Activated effector memory CD4-positive, alpha-beta T cell treated with Interleukin-2 at 50 U/mL for 16 hours (primary cell): ENCODE measurements at places on chromosomes 6 and 20.

DNA sequence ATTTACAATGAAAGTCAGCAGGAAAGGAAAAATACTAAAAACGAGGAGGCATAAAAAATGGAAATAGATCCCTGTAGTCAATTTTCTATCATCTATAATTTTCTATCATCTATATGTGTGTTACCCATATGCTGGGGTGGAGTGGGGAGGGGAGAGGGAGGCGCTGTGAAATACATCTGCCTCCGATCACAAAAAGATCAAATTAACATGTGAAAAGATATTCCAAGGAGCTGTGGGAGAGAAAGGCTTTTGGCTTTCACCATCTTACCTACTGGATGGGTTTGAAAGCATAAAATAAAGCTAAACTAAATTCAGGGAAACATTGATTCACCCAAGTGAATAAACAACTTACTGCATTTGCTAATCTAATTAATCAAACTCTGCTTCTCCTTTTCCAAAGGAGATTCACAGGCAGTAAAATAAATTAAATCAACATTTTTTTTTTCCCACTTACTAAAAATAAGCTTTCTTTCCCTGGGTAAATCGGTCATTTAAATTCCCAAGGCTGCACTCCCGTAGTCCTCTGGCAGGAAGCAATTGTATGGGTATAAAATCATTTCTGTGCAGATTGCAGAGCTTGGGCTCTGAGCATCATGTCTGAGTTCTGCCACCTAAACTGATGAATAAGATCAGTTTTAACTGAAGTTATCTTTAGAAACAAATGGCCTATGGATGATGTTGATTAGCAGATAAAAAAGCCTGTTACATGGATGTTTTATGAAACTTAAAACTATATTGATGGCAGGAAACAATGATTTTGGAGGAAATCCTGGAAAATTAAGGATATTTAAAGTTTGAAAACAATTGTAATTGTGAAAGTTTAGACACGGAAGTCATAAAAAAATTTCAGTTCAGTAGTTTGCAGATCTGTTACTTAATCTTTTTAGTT, 147.9 kb downstream of the SOX4 start:
- no peak for DNase-seq

DNA sequence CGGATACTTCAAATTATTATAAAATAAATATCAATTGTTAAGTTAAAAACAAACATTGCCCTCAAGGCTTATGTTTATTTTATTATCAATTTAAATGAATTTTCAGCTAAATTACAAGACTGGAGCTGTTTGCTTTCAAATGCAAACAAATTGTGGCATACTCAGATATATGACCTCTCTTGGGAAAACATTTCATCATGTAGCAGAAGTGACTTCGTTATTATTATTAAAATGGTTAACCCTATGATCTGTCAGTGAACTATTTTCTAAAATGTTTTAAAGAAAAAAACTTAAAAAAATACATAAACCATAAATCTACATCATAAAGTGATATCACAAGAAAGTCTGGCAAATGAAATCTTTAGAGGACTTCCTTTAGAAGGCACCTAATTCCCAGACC, 72.5 kb downstream of the MAN1A1 start:
- no peak for DNase-seq

DNA sequence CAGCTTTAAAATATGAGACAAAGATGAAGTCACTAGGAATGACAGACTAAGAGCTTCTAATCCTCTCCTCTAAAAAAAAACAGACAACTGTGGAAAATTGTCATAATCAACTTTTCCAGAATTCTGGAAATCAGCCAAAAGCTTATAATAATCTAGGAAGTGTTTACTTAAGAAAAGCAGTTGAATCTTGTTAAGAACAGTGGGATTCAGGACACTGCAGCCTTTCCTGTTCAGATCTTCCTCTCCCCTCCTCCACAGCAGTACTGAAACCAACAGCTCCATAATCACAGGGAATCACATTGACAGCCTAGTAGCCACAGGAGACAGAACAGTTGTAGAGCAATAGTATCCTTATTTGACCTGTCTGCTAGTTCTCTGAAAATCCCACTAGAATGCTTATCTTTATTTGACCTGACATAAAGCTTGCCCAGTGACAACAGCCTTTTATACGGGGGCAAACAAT, 41.6 kb downstream of the IBTK start:
- DNase-seq, result no peak

GRCh38 chr6:87118054-87118453, 23.1 kb upstream of the CGA start:
- no peak for DNase-seq

GRCh38 chr20:17601957-17602356, 32.1 kb downstream of the DSTN start:
- DNase-seq, result no peak

DNA sequence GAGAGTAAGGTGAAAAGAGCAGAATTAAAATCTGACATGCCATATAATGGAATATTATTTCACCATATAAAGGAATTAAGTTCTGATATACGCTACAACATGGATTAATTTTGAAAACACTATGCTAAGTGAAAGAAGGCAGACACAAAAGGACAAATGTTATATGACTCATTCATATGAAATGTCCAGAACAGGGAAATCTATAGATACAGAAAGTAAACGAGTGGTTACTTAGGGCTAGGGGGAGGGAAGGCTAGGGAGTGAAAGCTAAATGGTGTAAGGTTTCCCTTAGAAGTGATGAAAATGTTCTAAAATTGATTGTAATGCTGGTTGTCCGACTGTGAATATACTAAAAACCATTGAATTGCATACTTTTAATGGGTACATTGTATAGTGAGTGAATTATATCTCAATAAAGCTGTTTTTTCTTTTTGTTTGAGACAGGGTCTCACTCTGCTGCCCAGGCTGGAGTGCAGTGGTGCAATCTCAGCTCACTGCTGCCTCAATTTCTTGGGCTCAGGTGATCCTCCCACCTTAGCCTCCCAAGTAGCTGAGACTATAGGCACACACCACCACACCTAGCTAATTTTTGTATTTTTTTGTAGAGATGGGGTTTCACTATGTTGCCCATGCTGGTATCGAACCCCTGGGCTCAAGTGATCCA, 8.2 kb downstream of the PRPH2 start:
- no peak for DNase-seq

- no peak for DNase-seq
Measured at GRCh38 chr6:71913444-71914234, 27.3 kb downstream of the RIMS1 start.

DNA sequence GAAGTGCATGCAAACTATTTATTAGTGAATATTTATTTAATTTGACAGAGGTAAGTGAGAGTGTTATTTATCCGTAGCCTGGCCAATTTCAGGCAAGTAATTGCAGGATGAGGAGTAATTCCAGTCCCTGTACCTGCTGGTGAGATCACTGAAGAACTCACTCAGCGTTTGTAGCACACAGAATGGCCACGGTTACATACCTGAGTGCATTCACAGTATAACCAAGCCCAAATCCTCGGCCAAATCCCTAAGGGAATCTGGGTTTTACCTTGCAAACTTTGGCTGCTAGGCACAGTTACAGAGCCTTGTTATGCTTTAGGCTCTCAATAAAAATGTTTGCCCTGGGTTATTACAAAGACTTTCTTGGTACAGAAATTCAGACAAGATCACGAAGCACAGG, 93.3 kb downstream of the KCNQ5 start:
- no peak for DNase-seq

- no peak for DNase-seq
Measured at GRCh38 chr20:12203981-12204380, 286.3 kb downstream of the BTBD3 start.

GRCh38 chr20:20663841-20664240, 48.6 kb downstream of the RALGAPA2 start:
- DNase-seq, result no peak

DNA sequence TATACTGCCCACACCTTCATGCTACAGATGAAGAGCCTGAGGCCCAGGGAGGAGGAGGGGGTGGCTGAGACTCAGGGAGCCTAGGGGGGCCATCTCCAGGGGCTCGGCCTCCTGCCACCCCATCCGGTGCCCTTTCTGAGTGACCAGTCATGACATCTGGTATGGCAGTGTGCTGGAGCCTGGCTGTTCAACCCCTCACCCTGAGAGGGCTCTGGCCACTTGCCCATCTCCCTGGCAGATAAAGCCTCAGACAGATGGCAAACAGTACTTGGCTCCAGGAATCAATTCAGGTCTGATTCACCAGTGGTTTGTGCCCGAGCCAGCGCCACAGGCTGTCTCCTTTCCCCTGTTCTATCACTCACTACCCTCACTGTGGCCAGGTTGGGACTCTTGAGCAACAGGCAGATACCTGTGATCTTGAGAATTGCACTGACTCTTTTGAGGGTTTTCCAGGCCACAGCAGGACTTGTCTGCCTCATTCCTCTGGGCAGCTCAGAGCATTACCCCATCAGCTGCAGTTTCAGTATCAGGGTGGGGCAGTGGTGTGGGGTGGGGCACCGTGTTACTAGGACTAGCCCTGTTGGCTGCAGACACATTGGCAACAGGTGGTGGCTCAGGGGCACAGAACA, 22.8 kb downstream of the SRSF3 start:
- no peak for DNase-seq

- DNase-seq, result no peak
Measured at GRCh38 chr6:38161754-38162492, 342.4 kb downstream of the ZFAND3 start.

DNA sequence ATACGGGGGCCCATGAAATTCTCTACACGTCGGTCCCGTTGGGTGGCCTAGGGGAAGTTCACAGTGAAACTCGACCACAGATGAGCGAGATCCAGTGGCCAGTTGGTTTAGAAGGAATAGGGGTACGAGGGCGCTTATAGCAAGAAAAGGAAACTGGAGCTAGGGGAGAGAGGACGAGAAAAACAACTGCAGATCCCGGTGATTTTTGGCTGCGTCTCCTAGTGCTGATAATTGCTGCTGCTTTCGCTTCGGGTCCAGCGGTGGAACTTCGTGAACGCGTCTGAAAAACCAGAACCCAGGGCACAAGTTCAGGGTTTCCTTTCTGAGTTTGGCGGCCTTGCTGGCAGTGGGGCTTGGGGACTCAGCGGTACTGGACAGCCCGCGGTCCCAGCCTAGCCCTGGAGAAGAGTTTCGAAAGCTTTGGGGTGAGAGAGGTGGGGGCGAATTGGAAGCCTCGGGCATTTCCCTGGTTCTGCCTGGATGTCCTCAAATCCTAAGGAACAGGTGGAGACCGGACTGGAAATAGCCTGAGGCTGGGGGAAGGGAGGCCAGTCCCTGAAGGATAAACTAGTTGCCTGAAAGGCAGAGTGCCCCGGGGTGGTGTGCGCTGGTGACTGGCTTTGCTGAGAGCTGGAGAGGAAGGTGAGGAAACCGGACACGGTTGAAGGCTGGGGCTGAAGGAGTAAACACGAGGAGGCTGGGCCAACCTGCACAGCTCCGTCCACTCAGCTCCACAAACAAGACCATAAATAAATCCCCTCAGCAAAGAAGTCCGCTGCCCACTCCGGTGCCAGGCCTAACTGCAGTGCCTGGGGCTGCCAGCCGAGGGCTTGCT, 793 bp downstream of the GMPR start:
- DNase-seq, result no peak

DNA sequence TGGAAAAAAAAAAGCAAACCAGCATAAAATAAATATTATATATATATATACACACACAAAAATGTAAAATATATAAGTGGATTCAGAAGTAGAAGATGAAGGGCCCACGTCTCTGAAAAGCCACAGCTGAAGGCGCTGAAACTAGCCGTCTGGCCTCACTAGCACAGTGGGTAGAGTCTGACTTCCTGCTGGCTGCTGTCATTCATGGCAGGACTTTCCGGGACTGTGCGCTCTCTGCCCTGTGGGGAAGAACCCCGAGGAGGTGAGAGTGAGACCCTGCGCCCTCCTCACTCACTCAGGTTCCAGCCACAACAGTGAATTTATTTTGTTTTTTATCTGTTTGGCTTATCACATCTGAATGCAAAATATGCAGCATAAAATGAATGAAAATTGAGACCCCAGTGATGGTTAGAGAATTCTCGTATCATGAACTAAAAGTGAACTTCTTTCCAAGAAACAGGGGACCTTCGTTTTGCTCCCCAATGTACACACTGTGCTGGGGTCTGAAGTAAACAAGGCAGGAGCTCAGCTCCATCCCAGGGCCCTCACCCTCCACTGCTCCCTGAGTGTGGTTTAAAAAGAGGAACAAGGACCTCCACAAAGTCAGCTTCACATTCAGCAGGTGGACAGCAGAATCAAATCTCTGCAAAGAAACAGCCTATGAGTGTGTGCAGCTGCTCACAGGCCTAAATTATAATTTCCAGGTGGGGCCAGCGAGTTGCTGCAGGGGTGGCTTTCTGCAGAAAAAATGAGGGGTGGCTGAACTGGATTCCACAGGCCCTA, 1.3 kb upstream of the RAMACL start:
- no peak for DNase-seq

DNA sequence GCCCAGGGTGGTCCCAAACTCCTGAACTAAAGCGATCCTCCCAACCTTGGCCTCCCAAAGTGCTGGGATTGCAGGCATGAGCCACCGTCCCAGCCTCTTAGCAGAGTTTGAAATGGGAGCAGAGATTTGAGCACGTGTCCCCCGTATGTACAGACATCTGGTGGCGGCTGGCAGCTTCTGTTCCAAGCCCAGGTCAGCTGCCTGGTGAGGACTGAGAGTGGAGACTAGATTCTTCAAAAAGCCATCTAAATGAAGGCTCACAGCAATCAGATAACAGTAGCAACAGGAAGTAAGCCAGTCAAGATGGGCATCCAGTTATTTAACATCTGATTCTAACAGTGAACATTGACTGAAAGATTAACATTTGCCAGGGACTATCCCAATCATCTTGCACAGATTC, 128.1 kb upstream of the AKAP12 start:
- no peak for DNase-seq

DNA sequence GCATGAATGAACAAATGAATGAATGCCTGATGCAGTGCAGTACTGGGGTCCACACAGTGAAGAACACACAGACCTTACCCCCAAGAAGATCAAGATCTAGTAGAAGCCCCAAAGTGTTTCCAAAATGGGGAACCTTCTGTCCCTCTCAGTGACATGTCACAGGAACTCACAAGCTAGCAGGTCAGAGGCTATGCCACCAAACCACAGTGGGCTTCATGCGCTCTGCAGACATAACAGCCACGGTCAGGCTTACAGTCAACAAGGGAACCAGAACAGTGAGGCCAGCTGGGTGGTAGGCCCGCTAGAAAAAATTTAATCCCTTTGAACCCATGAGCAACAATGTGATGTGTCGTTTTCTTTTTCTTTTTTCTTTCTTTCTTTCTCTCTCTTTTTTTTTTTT, 20.2 kb upstream of the ARFGEF2 start:
- DNase-seq, result no peak

GRCh38 chr6:158629367-158630221, 14.9 kb downstream of the DYNLT1 start:
- no peak for DNase-seq

DNA sequence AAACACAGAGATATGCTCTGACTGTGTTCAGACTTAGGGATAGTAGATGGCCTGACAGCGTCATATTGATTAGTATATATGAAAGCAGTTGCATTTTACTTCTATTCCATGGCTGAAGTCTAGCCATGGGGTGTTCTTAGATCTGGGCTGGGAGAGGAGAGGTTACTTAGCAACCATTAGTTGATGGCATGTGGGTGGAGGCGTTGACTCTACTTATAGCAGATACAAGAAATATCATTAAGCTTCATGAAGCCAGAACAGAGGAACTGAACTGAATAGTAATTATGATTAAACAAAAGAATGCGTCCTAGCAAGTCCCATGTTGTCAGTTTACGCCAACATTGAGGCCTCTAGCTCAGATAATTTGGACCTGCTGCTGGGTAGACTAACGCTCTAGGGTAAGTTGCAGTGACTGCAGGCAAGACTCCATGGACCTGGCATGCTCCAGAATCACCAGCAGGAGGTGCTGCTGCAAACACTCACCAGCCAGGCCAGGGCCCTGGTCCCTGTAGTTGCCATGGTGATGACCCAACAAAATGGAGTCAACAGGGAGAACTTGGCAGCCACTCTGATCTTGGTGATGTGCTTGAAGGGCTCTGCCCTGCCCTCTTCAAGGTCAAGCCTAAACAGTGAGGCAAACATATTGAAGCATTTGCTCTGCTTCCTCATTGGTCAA, 477.3 kb downstream of the PREX1 start:
- no peak for DNase-seq
